ENCODE measurements at places on chromosomes 2 and 18.

DNA sequence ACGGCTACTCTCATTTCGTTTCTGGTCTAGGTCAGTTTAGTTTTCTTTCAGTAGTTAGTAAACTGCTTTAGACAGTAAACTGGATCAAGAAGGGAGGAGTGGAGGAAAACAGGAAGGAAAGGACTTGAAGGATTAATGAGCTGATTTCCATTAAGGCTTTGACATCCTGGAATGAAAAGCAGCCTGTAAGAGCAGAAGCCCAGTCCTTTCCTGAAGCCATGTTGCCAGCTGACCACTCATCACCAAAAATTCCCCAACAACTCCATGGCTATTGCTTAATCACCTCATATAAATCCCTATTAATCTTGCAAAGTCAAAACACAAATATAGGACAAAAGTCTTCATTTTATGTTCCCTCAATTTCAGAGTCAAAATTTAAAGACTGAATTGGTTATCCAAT is 113.7 kb upstream of the ZFP36L2 start:
- no peak for DNase-seq

DNA sequence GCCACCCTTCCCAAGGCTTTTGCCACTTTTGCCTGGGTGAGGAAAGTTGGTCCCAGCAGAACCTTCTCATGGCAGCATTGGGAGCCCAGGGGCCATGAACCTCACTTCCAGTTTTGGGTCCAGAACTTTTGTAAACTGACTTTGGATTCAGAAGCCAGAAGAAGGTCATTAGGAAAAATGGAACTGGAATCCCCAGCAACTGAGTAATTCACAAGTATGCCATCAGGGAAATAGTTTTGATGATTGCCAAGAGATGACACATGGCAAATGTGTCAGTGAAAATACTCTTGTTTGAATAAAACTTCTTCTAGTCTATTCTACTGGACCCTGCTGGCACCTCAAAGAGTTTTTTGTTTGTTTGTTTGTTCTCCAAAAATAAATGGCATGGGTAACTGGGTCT is 203.7 kb downstream of the SETBP1 start:
- DNase-seq = peak; percentile 59

DNA sequence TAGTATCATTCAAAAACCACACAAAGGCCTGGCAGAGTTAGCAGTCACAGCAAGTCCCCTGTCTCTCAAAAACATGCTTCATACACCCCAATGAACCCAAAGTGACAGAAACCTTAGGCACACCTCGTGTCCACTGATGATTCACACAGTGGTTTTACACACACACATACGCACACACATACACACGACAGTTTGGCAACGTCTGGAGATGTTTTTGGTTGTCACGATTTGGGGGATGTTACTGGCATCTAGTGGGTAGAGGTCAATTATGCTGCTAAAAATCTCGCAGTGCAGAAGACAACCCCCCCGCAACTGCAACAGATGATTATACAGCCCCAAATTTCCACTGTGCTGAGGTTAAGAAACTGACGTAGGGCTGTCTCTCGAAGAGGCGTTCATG is 72.9 kb upstream of the PARD3B start:
- DNase-seq = no peak

- no peak for DNase-seq
Measured at GRCh38 chr2:157414050-157414449, 29.8 kb downstream of the CYTIP start.

DNA sequence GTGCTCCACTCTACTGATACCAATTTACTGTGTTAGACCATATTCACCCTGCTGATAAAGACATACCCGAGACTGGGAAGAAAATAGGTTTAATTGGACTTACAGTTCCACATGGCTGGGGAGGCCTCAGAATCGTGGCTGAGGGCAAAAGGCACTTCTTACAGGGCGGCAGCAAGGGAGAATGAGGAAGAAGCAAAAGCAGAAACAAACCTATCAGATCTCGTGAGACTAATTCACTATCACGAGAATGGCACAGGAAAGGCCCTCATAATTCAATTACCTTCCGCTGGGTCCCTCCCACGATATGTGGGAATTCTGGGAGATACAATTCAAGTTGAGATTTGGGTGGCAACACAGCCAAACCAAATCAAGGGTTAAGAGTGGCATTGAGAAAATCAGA is 65.2 kb downstream of the LDLRAD4 start:
- no peak for DNase-seq

- no peak for DNase-seq
Measured at GRCh38 chr2:6497048-6497447, 368.7 kb downstream of the CMPK2 start.

GRCh38 chr2:120342446-120342845 is 3.5 kb upstream of the INHBB start:
- DNase-seq = no peak

DNA sequence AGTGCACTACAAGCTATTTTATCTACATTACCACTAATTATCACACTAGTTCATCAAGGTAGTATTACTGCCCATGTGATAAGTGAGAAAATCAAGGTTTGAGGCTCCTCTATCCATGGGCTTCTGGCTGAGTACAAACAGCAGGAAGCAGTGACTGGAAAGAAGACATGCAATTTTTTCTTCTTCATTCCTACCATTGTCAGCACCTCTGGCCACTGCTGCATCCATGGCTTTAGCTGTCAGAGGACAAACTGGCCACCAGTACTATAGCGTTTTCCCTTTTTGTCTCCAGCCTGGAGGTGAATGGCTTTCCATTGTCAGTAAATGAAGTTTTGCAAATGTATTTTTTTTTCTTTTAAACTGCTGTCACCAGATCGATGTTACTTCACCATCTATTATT is 674.9 kb downstream of the LRP1B start:
- no peak for DNase-seq

DNA sequence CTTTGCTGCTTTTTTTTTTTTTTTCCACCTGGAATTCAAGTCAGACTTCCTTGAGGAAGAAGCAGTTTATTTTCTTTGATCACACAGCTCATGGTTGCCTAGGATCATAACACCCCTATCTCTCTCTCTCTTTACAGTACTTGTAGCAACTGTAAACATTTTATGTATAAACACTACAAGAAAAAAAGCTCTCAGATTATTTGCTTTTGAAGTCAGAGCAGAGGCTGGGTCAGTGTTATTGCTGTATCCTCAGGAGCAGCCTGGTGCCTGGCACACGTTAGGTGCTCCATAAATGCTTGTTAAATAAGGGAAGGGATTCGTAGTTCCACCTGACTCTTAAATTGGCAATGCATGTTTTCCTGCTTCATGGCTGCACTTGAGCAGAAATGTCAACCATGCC is 221.2 kb downstream of the TGIF1 start:
- no peak for DNase-seq

DNA sequence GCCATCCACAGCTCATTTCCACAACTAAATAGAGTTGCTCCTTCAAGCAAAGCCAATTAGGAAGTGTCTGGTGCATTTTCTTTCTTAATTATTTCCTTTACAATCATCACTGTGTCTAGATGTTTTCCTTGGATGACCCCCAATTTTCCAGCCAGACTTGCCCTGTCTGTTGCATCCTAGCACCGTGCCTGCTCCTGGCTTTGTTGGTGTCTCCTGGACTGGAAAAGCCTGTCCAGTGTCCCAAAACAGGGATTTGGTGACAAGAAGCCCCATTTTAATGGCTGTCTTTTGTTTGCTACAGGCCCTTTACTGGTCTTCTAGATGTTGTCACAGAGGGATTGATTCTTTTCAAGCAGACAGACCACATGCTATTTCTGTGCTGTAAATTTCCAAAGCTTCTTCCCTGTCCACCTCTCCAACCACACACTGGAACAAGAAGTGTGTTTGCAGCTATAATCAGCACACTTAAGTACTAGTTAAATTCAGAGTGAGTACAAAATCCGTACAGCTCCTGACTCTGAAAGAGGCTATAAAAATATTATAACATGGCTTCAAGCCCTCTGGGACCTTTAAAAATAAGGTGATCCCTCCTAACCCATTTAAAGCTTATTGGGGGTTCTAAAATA is 38.4 kb downstream of the RNF144A start:
- DNase-seq = no peak

GRCh38 chr2:27522400-27522945 is 25.8 kb downstream of the GCKR start:
- DNase-seq = no peak

GRCh38 chr2:212672186-212672585 is 133.6 kb upstream of the ERBB4 start:
- DNase-seq = no peak

DNA sequence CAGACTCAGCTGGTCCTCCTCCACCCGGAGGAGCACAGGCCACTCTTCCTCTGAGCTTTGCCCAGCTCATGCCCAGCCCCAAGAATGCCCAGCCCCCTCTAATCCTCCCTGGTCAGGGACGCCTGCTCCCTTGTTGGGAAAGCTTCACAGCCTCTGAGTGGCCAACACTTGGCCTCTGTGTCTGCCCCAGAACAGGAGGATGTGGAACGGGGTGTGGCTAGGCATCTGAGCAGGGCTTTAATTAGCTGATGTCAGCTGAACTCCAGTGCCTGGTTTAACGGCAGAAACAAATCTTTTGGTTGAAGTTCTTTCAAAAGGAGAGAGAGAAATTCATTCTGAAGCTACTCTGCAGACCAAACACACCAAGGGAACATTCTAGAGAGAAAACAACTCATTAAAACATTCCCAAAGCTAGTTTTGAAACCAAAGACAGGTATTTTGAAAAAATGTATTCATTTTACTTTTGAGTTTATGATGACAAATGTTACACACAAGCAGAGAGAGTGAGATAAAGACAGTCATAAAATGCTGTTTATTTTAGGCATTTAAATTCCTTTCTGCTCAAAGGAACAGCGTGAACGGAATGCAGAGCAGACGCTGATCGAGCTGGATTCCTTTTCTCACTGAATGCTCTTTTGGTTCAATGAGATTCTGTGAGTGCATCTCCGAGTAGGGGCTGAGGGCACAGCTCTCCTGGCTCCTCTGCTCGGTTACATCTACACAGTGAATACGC is 63.8 kb downstream of the RTP5 start:
- DNase-seq = no peak

DNA sequence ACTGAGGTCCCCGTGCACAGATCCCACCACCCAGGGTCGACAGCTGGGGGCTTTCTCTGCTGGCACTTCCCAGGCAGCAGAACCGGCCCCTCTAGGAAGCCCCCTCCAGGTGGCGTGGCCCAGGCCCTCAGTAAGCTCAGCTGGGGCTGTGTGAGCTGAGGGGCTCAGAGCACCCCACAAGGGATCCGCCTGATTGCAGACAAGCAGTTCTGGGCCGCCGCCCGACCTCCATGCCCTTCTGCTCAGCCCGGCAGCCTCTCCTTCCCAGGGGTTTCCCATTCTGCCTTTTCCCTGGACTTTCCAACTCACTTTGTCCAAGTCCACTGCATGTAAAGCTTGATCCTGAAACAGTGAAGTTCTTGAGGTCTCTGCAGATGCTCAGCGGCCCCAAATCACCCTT is 76.4 kb downstream of the NFATC1 start:
- no peak for DNase-seq

- DNase-seq = no peak
Measured at GRCh38 chr2:68835621-68836020, 35.6 kb downstream of the BMP10 start.

GRCh38 chr2:206424134-206424533 is 19.2 kb upstream of the ADAM23 start:
- no peak for DNase-seq

- DNase-seq = no peak
Measured at GRCh38 chr2:164710837-164711765, 89.8 kb upstream of the GRB14 start.

- DNase-seq = no peak
Measured at GRCh38 chr2:180742801-180743200, 237.6 kb upstream of the UBE2E3 start.

GRCh38 chr2:240200230-240201051 is 60.0 kb upstream of the OTOS start:
- no peak for DNase-seq

GRCh38 chr18:63144748-63145147 is 174.8 kb downstream of the BCL2 start:
- DNase-seq = no peak

- no peak for DNase-seq
Measured at GRCh38 chr2:55843994-55844345, 79.6 kb downstream of the EFEMP1 start.

DNA sequence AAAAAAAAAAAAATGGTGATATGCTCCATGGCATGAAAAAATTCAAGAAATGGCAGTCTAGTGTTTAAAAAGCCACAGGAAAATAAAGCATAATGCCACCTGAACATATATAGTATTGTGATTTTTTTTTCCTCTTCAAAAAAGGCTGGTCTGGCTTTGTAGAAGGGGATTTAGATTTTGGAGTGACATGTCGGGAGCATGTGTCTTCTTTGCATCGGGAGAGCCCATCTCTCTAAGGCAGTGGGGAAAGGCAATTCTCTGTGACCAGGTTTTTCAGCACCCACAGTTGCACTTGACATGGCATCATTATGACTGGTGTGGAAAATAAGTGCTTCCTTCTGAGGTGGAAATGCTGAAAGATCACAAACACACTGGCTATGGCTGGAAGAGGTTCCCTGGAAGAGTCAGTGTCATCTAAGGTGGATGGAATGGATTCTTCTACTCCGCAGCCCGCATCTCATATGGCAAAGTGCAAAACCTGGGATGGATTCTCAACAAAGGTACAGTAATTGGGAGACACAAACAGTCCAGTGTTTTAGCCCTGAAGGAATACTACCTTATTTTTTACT is 172.5 kb downstream of the AGAP1 start:
- peak; percentile 88 for DNase-seq

GRCh38 chr2:188349019-188349418 is 57.3 kb downstream of the GULP1 start:
- DNase-seq = no peak

DNA sequence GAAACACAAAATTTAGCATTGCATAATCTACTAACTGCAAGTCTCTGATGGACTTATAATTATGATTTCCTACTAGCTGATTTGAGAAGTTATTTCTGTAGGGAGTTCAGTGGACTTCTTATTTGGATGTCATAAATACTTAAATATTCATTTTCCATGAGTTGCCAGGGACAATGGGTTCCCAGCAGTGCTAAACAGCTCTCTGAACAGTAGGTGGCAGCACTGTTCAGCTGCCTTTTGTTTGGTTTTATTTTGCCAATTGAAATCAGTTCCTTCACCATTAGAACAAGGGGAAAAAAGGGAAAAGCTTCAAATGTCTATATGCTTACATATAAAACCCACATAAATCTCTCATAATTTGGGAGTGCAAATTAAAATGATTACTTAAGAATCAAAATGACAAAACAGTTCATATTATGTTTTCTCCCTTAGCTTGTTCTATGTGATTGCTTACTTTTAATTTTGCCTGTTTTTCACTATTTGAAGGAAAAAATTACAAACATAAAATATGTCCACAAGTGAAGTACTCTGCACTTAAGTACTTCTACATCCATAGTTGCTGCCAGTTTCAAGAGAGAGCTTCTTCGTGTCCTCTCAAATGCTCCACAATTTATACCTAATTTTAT is 898.9 kb downstream of the CPS1 start:
- peak; percentile 45 for DNase-seq

DNA sequence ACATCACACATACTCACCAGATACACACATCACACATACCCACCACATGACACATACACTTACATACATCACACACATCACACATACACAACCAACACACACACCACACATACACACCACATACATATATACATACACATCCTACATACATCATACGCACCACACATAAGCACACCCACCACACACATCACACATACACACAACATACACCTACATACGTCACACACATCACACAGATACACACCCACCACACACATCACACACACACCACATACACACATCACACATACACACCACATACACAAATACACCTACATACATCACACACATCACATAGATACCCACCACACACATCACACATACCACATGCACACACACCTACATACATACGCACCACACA is 158.4 kb downstream of the NDUFA10 start:
- DNase-seq = no peak

GRCh38 chr18:66792466-66792865 is 188.6 kb upstream of the CDH19 start:
- no peak for DNase-seq

GRCh38 chr2:68766376-68766845 is 31.8 kb downstream of the ARHGAP25 start:
- no peak for DNase-seq
